ENCODE measurements at places on chromosomes 7 and 10. TPM values are rescaled to one million over a fixed set of nuclear protein-coding genes. Genes with fewer than 3 reads are reported as not detected.

GRCh38 chr7:47739891-47740290 lies 158.0 kb upstream of the TNS3 start:
- DNase-seq: no peak

GRCh38 chr7:16960337-16960965 lies 78.7 kb upstream of the AGR3 start:
- no peak for DNase-seq

The ZNF488 gene
- total RNA-seq: 0.27 TPM

GRCh38 chr7:88001744-88002530 lies 67.9 kb downstream of the ADAM22 start:
- DNase-seq: no peak

DNA sequence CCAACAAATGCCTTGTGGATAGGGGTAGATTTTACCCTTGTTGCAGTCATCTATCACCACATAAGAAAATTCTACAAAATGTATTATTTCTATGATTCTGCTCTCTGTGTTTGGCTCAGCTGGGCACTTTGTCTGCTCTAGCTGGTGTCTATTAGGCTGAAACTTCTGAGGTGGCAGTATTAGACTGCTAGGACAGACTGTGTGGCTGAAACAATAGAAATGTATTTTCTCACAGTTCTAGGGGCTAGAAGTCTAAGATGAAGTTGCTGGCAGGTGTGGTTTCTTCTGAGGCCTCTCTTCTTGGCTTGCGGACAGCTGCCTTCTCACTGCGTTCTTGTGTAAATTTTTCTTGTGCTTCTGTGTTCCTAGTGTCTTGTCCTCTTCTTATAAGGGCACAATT lies 1139.6 kb upstream of the LRRTM3 start:
- no peak for DNase-seq

DNA sequence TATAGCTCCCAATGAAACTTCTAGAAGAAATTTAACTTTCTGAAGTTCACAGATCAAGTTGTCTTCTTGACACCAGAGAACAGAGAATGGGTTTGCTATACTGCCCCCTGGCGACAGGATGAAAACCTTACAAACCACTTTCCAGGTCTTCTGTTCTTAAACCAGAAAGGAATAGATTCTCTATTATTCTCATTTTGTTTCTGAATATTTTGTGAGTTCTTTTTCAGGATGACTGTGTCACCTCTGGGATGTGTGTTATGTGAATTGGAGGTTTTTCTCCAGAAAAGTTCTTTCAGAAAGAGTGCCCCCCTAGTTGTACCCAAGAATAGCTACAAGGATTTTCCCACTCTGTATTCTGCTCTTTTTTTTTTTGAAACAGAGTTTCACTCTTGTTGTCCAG lies 6.3 kb downstream of the IFT22 start:
- no peak for DNase-seq

- DNase-seq: no peak
These were observed 348.0 kb downstream of the TYW1 start for GRCh38 chr7:67344481-67345193.

The FAM170B gene
- not detected for total RNA-seq

Measured in hematopoietic multipotent progenitor cell (in vitro differentiated cells).